ENCODE measurements at places on chromosomes 2 and 18.

DNA sequence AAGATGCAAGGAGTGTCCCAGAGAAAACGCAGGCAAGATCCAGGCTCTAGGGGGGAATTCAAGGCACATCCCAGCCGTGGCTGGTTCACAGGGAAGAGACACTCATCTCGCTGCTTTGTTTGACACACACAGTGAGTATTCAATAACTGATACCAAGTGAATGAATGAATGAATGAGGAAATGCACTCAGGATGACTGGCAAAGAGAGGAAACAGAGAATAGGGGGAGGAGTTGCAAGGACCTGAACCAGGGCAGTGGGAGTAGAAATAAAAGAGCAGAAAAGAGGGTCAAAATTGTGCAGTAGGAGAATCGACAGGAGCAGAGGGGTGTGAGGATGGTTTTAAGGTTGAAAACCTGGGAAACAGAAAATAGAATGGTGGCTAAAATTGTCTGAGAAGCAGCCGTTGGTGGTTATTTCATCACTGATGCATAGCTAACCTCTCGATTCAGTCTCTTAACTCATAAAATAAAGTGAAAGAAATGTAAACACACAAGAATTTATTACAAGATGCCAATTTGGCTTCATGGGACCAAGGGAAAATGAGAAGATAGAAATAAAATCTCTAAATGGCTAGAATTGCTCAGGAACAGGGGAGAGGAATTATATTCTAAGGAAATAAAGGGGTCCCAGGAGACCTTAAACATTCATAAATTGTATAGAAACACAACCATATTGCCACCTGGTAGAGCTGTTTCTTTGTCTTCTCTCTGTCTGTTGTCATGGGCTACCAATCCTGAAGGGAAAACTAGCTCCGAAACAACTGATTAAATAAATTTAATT is 63.9 kb upstream of the PHLPP1 start:
- H3K27me3 ChIP-seq = no peaks in the 10 kb centered on the region
- H3K27ac ChIP-seq = no peak overlapping the region
- no peaks in the 10 kb centered on the region for H3K36me3 ChIP-seq
- no peak overlapping the region for H3K4me3 ChIP-seq
- H3K4me1 ChIP-seq = no peaks in the 10 kb centered on the region
- no peak for DNase-seq

GRCh38 chr2:105443617-105444598 is 45.1 kb upstream of the FHL2 start:
- peaks cover 30% of the 10 kb centered on the region for H3K4me1 ChIP-seq
- no peaks in the 10 kb centered on the region for H3K27me3 ChIP-seq
- H3K36me3 ChIP-seq = no peaks in the 10 kb centered on the region
- H3K27ac ChIP-seq = peak overlapping the region; percentile 89
- DNase-seq = peak; percentile 88

DNA sequence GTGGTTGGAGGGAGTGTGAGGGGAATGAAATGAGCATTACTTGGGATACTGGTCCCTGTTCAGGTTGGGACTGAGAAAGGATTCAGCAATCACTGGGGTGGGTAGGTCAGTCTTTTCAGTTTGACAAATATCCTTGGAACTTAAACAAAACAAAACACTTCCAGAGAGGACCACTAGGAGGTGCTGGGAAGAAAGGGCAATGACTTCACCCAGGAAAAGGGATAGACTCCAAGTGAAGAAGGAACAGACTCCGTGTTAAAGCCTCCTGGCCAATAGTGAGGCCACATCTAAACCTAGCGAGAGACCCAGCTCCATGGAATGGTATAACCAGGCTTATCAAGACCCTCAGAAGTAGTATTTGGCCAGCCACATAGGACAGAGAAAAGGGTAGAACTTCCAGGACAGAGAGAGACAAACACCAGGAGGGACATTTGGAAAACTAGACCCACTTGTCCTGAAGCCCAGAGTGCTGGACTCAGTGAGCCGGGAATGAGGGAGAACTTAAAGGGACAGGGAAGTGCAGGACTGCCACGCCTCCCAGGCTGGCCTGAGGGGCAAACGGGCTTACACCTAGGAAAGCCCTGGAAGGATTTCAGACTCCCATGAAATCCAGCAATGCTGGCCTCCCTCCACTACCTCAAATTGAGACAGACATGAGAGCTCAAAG is 19.6 kb upstream of the KCNG3 start:
- no peaks in the 10 kb centered on the region for H3K27me3 ChIP-seq
- peak; percentile 43 for DNase-seq
- no peaks in the 10 kb centered on the region for H3K36me3 ChIP-seq

- no peak for DNase-seq
- no peaks in the 10 kb centered on the region for H3K36me3 ChIP-seq
- H3K4me1 ChIP-seq = no peaks in the 10 kb centered on the region
- no peaks in the 10 kb centered on the region for H3K27me3 ChIP-seq
These were observed 1621.1 kb downstream of the LRP1B start for GRCh38 chr2:140509765-140510164.

DNA sequence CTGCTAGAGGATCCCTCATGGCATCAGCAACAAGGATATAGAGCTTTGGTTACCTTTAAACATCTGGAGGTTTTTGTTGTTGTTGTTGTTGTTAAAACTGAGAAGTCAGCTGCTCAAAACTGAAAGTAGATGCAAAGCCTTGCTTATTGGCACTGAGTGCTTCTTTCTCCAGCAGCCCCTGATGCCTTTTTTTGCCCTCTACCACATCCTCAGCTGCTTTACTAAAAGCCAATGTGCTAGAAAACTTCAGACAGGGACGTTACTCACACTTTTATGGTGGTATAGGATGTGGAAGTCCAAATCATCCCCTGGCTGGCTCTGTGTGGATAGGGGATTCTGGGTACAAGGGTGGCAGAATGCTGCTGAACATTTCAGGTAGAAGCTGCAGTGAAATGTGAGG is 78.3 kb upstream of the CHST9 start:
- H3K27ac ChIP-seq = no peak overlapping the region
- no peak for DNase-seq
- H3K36me3 ChIP-seq = no peaks in the 10 kb centered on the region
- no peak overlapping the region for H3K4me3 ChIP-seq

- H3K36me3 ChIP-seq = no peaks in the 10 kb centered on the region
- no peak overlapping the region for H3K4me3 ChIP-seq
- H3K27ac ChIP-seq = no peak overlapping the region
These were observed 3.1 kb upstream of the HES6 start for GRCh38 chr2:238242731-238243495.

GRCh38 chr18:37393945-37394609 is 171.5 kb downstream of the CELF4 start:
- H3K27me3 ChIP-seq = peaks cover 15% of the 10 kb centered on the region
- no peaks in the 10 kb centered on the region for H3K36me3 ChIP-seq
- no peak overlapping the region for H3K27ac ChIP-seq
- no peaks in the 10 kb centered on the region for H3K4me1 ChIP-seq

GRCh38 chr2:43481927-43482542 is 113.8 kb downstream of the THADA start:
- no peak overlapping the region for H3K27ac ChIP-seq
- DNase-seq = no peak
- H3K4me1 ChIP-seq = no peaks in the 10 kb centered on the region
- H3K36me3 ChIP-seq = no peaks in the 10 kb centered on the region

DNA sequence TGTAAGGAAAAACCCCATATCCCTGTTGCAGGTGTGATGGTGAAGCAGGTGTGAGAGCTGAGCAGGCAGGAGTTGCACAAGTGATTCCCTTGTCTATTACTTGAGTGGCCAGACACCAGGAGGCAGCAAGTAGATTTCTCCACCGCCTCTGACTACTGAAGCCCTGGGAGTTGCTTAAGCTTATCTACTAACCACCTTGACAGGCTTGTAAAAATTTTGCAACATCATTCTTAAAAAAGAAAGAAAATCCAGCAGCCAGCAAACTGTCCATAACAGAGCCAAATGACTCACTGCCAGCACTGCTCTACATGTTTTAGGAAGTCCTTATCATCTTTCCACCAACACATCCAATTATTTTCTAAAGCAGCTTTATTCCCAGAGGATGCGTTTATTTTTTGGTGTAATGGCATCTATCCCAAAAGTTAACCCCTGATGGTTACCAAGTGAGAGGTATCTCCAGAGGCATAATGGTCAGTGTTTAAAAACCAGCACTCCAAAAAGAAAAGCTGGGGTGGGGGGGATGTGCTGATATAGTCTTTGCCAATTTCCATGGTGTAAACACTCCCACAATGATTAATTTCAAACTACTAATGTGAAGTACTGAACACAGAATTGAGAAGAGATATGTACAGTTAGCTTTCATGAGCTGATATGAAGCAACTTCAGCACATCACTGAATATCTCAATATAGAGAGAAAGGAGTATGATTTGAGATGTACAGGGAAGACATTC is 16.3 kb upstream of the GPR39 start:
- no peak overlapping the region for H3K4me3 ChIP-seq
- H3K36me3 ChIP-seq = no peaks in the 10 kb centered on the region
- no peaks in the 10 kb centered on the region for H3K27me3 ChIP-seq
- peak; percentile 68 for DNase-seq

DNA sequence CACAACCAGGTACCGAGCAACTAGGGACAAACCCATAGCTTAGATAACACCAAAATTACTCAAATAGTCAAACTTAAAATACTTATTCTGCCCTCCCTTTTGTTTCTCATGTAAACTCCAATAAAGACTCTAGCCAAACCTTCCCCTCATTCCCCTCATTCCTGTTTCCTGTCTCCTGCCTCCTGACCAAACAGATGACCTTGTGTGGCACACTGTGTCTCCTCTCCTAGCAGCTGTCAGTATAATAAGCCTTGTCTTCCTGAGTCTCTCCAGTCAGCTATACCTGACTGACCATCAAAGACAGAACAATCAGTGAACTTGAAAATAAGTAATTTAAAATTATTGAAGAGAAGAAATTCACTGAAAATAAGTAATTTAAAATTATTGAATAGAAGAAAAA is 14.3 kb downstream of the SULT1C4 start:
- H3K4me3 ChIP-seq = no peak overlapping the region
- no peak overlapping the region for H3K27ac ChIP-seq
- DNase-seq = no peak
- H3K36me3 ChIP-seq = no peaks in the 10 kb centered on the region
- no peaks in the 10 kb centered on the region for H3K27me3 ChIP-seq

GRCh38 chr2:51633073-51633472 is 601.1 kb upstream of the NRXN1 start:
- no peaks in the 10 kb centered on the region for H3K27me3 ChIP-seq
- DNase-seq = peak; percentile 22
- no peaks in the 10 kb centered on the region for H3K4me1 ChIP-seq

- peak overlapping the region; percentile 6 for H3K27ac ChIP-seq
- peaks cover 15% of the 10 kb centered on the region for H3K4me1 ChIP-seq
- H3K27me3 ChIP-seq = no peaks in the 10 kb centered on the region
- H3K4me3 ChIP-seq = no peak overlapping the region
- no peaks in the 10 kb centered on the region for H3K36me3 ChIP-seq
- no peak for DNase-seq
These were observed 3.5 kb downstream of the ACSL3 start for GRCh38 chr2:222864296-222864695.

DNA sequence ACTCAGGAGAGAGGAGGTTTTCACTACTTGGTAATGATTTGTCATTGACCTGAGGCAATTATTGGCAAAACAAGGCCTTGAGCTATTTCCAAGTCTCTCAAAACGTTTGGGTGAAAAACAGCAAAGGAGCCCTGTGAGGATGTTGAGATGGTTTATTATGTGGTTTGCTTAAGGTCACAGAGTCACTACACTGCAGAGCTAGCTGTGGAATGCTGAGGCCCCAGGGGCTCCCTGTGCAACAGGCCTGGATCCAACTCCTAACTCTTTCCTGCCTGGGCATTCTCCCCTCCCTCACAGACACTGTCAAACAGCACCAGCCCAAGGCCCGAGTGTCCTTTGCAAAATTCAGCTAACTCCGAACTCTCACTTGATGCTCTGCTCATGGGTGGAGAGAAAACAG is 754.6 kb upstream of the SOX11 start:
- peaks cover 2% of the 10 kb centered on the region for H3K4me1 ChIP-seq
- no peak for DNase-seq

GRCh38 chr2:40028792-40029488 is 249.9 kb upstream of the THUMPD2 start:
- H3K4me1 ChIP-seq = no peaks in the 10 kb centered on the region
- no peak for DNase-seq
- H3K27ac ChIP-seq = no peak overlapping the region

DNA sequence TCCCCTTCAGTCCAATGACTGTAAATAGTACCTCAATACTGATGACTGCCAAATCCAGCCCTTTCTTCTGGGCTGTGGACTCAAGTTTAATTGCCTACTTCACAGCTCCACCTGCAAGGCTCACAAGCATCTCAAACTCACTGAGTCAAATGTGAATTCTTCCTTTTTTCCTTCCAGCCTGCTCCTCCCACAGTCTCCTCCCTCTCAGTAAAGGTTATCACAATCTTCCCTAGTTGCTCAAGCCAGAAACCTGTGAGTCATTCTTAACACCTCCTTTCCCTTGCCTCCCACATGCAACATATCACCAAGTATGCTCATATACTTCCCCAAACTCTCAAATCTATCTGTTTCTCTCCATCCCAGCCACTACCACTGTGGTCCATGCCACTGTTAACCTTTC is 3.7 kb upstream of the MFSD6 start:
- H3K36me3 ChIP-seq = no peaks in the 10 kb centered on the region
- DNase-seq = peak; percentile 40
- no peaks in the 10 kb centered on the region for H3K4me1 ChIP-seq
- peaks cover 21% of the 10 kb centered on the region for H3K27me3 ChIP-seq
- H3K27ac ChIP-seq = no peak overlapping the region

- no peaks in the 10 kb centered on the region for H3K36me3 ChIP-seq
- no peaks in the 10 kb centered on the region for H3K27me3 ChIP-seq
- no peak for DNase-seq
- no peak overlapping the region for H3K27ac ChIP-seq
- H3K4me3 ChIP-seq = no peak overlapping the region
These were observed 57.3 kb downstream of the GTF2A1L start for GRCh38 chr2:48674933-48675332.

DNA sequence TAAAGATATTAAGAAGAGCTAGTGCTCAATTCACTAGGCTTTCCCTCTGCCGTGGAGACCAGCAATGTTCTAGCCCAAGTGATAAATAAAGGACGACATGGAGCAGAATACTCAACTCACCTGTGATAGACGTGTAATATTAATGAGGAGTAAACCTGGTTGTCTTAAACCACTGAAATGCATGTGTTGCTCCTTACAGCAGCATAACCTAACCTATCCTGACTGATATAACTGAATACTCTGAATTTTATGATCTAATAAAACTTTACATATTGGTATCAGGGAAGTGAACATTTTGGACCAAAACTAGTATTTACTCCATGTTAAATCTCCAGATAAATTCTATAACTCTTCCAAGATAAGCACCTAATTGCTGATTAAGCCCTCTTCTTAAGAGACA is 531.0 kb downstream of the METTL4 start:
- H3K4me3 ChIP-seq = no peak overlapping the region
- H3K27ac ChIP-seq = no peak overlapping the region
- H3K4me1 ChIP-seq = no peaks in the 10 kb centered on the region
- DNase-seq = no peak
- no peaks in the 10 kb centered on the region for H3K27me3 ChIP-seq
- H3K36me3 ChIP-seq = no peaks in the 10 kb centered on the region

GRCh38 chr2:218228366-218229090 is 11.5 kb downstream of the ARPC2 start:
- peaks cover 27% of the 10 kb centered on the region for H3K36me3 ChIP-seq
- H3K27me3 ChIP-seq = no peaks in the 10 kb centered on the region
- H3K4me3 ChIP-seq = no peak overlapping the region
- no peak for DNase-seq

Measured in trophoblast cell (in vitro differentiated cells and primary cell).